ENCODE measurements at places on chromosomes 6 and 20. TPM values are rescaled to one million over a fixed set of nuclear protein-coding genes. Genes with fewer than 3 reads are reported as not detected.

- no peak for DNase-seq
Observed at GRCh38 chr20:1264727-1265126, 1.4 kb upstream of the SNPH start.

The ADA gene
- 37.1 TPM for total RNA-seq

The HDGFL1 gene
- total RNA-seq, result not detected

GRCh38 chr6:71157345-71157744 is 131.3 kb upstream of the OGFRL1 start:
- no peak for DNase-seq

DNA sequence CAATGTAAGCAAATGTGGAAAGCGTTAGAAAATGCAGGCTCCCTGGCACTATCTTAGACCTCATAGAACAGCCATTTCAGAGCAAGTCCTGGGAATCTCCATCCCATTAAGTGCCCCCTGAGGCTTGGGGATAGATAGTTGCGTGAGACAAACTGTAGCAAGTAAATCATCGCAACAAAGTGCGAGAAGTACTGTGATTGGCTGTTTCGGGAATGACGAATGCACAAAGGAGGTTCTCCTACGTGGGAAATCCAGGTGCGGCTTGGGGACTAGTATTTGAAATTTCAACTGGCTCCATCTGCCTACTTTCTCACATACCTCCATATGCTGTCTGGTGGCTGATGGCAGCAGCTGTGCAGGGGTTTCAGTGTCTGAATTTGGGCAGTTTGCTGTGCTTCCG is 84.5 kb downstream of the PLEKHG1 start:
- no peak for DNase-seq

GRCh38 chr6:145315982-145316600 is 419.2 kb downstream of the EPM2A start:
- DNase-seq, result no peak

GRCh38 chr6:138371720-138372119 is 6.0 kb upstream of the SMIM28 start:
- DNase-seq, result no peak

DNA sequence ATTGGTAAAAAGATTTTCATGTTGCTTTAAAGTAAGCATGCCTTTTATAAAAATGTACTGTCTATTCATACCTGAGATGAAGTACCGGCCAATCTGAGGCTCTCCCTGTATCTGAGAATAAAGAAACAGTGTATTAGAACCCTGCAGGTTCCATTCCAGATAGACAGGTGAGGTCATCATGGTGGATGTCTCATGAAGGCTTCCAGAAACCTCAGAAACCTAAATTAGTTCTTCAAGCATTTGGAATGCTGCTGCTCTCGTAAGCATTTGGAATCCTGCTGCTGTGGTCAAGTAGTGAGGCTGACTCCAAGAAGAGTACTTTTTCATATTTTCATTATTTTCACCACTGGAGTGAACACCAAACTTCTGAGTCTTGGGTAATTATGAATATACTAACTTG is 642.3 kb downstream of the MAFB start:
- DNase-seq, result no peak

DNA sequence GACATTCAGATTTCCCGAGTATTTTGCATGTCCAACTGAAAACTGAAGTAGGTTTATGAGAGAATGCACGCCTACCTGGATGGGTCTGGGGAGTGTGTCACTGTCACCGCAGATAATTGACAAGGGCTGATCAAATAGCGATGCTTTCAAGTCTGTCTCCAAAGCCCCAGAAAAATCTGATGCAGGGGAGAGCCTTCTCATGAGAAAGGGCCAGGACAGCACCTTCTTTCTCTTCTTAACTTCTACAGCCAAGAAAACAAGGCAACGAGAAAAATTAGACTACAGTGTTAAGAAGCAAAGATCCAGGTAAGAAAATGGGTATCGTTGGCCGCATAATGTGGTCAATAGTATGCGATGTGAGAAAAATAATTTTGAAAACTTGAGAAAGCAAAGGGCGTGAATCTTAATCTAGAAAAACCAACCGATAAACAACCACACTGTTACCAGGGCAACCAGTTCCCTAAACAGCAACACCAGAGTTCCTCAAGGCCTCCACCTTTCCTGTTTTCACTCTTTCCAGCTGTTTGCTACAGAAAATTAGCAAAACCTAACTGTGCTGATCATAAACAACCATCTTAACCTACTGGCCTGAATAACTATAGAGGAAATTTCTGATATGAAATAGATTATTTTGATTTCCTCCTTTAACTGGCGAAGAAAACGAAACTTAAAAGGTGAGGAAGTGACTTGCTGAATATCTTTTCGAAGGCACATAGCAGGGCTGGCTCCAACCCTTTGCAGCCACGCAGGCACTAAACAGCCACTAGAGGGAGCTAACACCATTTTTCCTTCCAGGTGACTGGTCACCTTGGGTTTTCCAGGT is 2.6 kb downstream of the TAGAP start:
- DNase-seq, result peak; percentile 53

GRCh38 chr6:53833155-53833554 is 38.4 kb downstream of the LRRC1 start:
- DNase-seq, result no peak

- no peak for DNase-seq
Observed at GRCh38 chr6:45625191-45625664, 247.5 kb upstream of the SUPT3H start.

- no peak for DNase-seq
Observed at GRCh38 chr20:18090477-18090876, 32.8 kb upstream of the OVOL2 start.

GRCh38 chr6:121823437-121823851 is 388.0 kb downstream of the GJA1 start:
- no peak for DNase-seq

DNA sequence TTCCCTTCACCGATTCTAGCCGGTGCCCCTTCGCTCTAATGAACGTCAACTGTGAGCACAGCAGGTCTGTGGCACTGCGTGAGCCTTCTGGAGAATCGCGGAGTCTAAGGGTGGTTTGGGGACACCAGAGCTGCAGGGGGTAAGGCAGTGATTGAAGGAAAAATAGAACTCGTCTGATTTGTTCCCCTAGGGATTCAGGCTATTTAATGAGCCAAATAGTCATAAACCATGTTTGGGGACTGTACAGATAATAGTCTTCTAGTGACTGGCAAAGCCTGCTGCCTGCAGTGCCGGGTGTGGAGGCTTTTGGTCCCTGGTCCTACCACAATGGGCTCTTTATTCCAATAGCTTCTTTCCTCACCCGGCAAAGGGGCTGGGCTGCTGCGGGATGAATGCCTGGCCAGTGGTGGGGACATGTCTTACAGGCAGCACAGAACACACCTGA is 11.1 kb upstream of the NTSR1 start:
- no peak for DNase-seq

- DNase-seq, result no peak
Observed at GRCh38 chr6:97864826-97865225, 581.8 kb upstream of the MMS22L start.

DNA sequence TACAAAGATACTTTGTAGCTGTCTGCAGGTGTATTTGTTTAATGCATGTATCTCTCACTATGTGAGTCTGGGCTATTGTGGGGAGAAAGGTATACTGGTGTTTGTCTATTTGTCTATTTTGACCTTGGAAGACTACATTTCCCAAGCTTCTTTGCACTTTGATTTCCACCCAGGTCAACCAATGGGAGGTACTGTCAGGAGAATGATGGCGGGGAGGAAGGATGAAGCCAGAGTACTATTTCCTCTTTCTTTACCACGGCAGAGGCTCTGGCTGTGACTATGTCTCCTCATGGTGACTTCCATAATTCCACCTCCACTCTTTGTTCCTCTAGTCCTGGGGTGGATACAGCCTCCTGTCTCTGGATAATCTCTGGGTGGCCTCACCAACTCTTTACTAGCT is 23.1 kb downstream of the LBP start:
- DNase-seq, result no peak

The SAYSD1 gene
- total RNA-seq, result 29.8 TPM
